ENCODE measurements at places on chromosomes 6 and 20.

DNA sequence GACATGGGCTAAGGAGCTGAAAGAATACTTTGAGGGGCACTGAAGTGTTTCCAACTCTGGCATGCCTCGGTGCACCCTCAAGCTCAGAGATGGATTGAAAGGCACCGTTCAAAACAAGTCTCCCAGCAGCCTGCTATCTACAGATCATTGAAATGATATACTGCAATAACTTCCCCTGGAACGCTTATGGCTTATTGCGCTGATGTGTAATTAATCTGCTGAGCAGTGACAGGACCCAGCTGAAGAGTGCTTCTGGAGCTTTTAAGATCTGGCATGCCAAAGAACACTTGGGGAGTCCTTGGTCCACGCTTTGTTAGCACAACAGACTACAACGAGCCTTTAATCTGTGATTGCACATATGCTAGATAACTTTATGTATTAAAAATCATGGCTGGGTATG lies 708.2 kb downstream of the PRKN start:
- no peak for DNase-seq

DNA sequence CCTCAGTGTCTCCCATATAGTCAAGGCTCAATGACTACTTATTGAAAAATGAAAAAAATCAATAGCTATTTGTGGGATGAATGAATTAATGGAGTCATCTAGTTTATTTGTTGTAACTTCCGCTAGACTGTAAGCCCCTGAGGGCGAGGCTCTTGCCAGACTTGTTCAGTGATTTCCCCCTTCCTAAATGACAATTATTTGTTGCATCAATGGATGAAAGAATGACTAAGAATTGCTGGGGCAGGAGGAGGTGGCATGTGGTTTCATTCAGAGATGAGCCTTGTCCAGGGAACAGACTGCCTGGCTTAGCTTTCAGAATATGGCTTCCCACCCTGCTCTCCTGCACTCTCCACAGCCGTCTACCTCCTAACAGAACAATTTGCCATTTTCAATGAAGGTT lies 1.1 kb upstream of the PRELID3B start:
- DNase-seq = no peak

GRCh38 chr20:41436679-41437078 lies 70.1 kb upstream of the EMILIN3 start:
- DNase-seq = no peak

GRCh38 chr6:127857051-127857637 lies 43.7 kb downstream of the THEMIS start:
- DNase-seq = no peak

DNA sequence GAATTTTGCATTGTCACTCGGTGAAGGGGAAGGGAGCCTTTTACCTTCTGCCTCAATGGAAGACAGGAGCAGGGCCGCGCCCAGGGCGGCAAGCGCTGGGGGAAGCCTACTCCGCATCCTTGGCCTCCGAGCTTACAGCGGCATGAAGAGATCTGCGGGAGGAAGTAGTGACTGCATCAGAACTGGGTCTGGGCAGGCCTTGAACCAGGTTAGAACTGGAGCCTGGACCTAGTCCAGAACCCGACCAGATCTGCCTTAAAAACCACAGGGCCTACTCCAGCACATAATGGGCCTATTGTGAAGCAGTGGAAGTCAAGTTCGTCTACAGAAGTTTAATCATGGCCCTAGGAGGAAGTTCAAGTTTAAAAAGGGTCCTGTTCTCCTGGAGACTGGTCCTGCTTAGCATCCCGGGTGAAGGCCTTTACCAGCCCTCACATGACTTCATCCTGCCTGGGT lies 3.1 kb downstream of the COL12A1 start:
- DNase-seq = no peak

GRCh38 chr6:40762981-40763380 lies 175.8 kb upstream of the LRFN2 start:
- DNase-seq = no peak

DNA sequence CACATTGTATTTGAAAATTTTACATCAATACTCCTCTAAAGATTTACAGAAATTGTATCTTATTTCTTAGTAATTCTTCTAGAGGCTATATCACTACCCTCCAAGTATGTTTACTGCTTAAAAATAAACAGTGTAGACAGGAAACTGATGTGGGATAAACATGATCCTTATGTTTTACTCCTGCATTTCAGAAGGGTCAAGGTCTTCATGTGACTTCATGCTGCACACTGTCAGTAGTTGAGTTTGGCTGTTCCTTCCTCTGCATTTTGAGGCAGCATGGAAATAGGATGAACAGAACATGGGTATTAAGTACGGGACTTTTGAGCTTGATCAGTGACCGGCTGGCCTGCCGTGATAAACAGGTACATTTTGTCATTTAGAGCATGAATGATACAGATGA lies 179.2 kb upstream of the FERMT1 start:
- no peak for DNase-seq

- no peak for DNase-seq
These were observed 328.6 kb upstream of the ARID1B start for GRCh38 chr6:156448579-156448978.

GRCh38 chr6:139231206-139231605 lies 60.6 kb downstream of the TXLNB start:
- DNase-seq = no peak

DNA sequence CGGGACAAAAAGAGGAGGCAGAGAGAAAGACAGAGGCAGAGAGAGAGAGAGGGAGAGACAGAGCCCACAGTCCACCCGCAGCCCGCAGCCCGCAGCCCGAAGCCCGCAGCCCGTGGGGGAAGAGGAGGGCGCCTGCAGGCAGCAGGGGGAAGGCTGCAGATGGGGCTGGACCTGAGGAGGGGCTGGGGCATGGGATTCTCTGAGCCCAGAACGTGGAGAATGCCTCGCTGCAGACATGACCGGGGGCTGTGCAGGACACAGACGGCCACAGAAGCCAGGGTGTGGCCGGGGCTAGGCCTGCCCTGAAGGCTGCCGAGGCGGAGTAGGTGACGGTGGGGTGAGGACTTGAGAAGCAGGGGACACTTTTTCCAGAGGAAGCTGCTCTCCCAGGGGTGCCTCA lies 6.5 kb upstream of the SLCO4A1 start:
- no peak for DNase-seq

DNA sequence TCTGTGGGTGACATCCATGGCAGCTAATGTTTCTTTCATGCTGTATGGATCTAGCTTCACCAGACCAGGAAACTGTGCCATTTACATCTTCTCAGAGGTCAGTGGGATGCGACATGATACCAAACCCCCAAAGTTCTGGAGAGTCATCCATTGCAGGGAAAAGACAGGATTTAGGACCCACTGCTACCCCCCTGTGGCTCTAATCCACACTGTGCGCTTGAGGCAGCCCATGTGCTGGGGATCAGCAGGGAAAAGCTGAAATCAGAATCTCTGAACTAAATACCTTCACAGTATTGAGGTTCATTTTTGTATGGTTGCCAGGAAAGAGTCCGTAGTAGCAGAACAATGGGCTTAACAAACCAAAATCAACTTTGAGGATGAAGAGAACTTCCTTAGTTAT lies 164.4 kb downstream of the TMEM242 start:
- DNase-seq = no peak

DNA sequence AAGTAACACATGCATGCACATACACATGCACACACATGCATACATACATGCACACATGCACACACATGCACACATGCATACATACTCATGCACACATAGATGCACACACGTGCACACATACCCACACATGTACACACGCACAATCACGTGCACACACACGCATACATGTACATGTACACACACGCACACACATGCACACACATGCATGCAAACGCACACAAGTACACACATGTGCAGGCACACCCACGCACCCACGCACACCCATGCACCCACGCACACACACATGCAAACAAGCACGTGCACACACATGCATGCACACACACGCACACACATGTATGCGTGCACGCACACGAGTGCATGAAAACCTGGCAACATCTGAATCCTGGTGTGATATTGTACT lies 232.7 kb upstream of the CDH4 start:
- no peak for DNase-seq

GRCh38 chr6:154329350-154330170 lies 27.0 kb downstream of the IPCEF1 start:
- no peak for DNase-seq

All from cortex of kidney (tissue), 1 donor.